ENCODE measurements at places on chromosomes 1 and 21. TPM values are rescaled to one million over a fixed set of nuclear protein-coding genes. Genes with fewer than 3 reads are reported as not detected.

GRCh38 chr1:202012544-202013478 lies 2.4 kb downstream of the ELF3 start:
- no peak for DNase-seq
- H3K27ac ChIP-seq, result no peak overlapping the region
- H3K27me3 ChIP-seq, result no peaks in the 10 kb centered on the region
- no peaks in the 10 kb centered on the region for H3K36me3 ChIP-seq
- no peak overlapping the region for H3K4me3 ChIP-seq

- H3K4me1 ChIP-seq, result peaks cover 16% of the 10 kb centered on the region
- H3K4me3 ChIP-seq, result no peak overlapping the region
- no peak for DNase-seq
- no peak overlapping the region for H3K27ac ChIP-seq
- no peaks in the 10 kb centered on the region for H3K36me3 ChIP-seq
- no peaks in the 10 kb centered on the region for H3K27me3 ChIP-seq
Observed at GRCh38 chr1:226764533-226764932, 25.5 kb upstream of the ITPKB start.

DNA sequence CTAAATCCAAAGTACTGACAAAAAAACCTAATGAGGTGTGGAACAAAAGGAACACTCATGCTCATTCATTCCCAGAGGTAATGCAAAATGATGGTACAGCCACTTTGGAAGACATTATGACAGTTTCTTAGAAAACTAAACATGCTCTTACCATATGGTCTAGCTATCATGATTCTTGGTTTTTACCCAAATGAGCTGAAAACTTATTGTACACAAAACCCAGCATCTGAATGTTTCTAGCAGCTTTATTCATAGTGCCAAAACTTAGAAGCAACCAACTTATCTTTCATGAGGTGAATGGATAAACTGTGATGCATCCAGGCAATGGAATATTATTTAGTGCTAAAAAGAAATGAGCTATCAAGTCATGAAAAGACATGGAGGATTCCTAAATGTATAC lies 318.4 kb upstream of the OLFM3 start:
- no peaks in the 10 kb centered on the region for H3K27me3 ChIP-seq

DNA sequence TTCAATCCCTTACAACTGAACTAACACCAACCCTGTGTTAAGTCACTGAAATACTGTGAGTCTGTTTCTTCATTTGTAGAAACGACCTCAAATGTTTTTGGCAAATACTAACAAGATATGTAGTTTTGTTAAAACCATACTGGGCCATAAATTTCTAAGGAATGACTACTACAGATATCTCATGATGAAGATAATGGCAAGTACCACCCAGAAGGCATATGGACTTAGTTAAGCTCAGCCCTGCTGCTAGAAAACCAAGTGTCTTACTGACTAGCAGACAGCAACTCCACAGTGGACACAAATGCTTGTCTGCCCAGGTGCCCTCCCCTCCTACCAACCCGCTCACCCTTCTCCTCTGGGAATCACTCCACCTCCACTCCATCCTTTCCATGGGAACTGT lies 44.5 kb upstream of the BMP8B start:
- H3K36me3 ChIP-seq, result no peaks in the 10 kb centered on the region
- no peak overlapping the region for H3K27ac ChIP-seq
- H3K27me3 ChIP-seq, result no peaks in the 10 kb centered on the region
- H3K4me1 ChIP-seq, result no peaks in the 10 kb centered on the region
- DNase-seq, result no peak

DNA sequence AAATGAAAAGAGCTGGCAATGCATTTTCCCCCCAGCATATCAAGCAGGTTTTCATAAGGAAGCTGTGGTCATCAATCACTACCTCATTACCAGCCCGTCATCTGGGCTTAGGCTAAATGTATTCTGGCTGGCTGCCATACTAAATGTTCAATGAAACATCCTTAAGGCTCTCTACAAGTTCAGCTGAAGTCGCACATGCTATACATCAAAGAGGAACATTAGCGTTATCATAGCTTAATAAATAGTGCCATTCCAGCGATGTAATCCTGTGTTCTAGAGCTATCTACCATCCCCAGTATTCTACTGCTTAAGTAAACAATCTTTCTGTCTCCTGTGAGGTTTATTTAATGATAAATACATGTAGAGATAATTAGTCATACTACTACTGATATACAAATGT lies 288.8 kb downstream of the DPYD start:
- no peaks in the 10 kb centered on the region for H3K4me1 ChIP-seq
- no peak overlapping the region for H3K4me3 ChIP-seq
- H3K36me3 ChIP-seq, result no peaks in the 10 kb centered on the region
- no peak for DNase-seq
- no peak overlapping the region for H3K27ac ChIP-seq
- H3K27me3 ChIP-seq, result no peaks in the 10 kb centered on the region

GRCh38 chr1:214761030-214761429 lies 158.0 kb downstream of the CENPF start:
- H3K27me3 ChIP-seq, result no peaks in the 10 kb centered on the region
- H3K4me1 ChIP-seq, result no peaks in the 10 kb centered on the region
- no peaks in the 10 kb centered on the region for H3K36me3 ChIP-seq
- H3K27ac ChIP-seq, result no peak overlapping the region
- no peak overlapping the region for H3K4me3 ChIP-seq
- DNase-seq, result no peak

- no peak for DNase-seq
- peaks cover 30% of the 10 kb centered on the region for H3K4me1 ChIP-seq
- H3K27me3 ChIP-seq, result no peaks in the 10 kb centered on the region
- no peak overlapping the region for H3K27ac ChIP-seq
- H3K4me3 ChIP-seq, result no peak overlapping the region
Observed at GRCh38 chr1:173473599-173474011, 3.5 kb upstream of the PRDX6 start.

- no peaks in the 10 kb centered on the region for H3K36me3 ChIP-seq
- no peak overlapping the region for H3K4me3 ChIP-seq
- no peak for DNase-seq
Observed at GRCh38 chr1:208921259-208921658, 662.3 kb upstream of the CAMK1G start.

GRCh38 chr1:109931189-109931731 lies 20.6 kb downstream of the CSF1 start:
- no peak overlapping the region for H3K4me3 ChIP-seq
- no peak for DNase-seq
- no peaks in the 10 kb centered on the region for H3K36me3 ChIP-seq
- H3K27me3 ChIP-seq, result no peaks in the 10 kb centered on the region
- H3K4me1 ChIP-seq, result no peaks in the 10 kb centered on the region

- no peaks in the 10 kb centered on the region for H3K4me1 ChIP-seq
- H3K27me3 ChIP-seq, result no peaks in the 10 kb centered on the region
- no peak overlapping the region for H3K4me3 ChIP-seq
- no peak overlapping the region for H3K27ac ChIP-seq
- DNase-seq, result no peak
- no peaks in the 10 kb centered on the region for H3K36me3 ChIP-seq
Observed at GRCh38 chr1:47914952-47915676, 82.1 kb downstream of the TRABD2B start.

The ABCA4 gene
- total RNA-seq, result not detected

The PLEKHG5 gene
- 2.6 TPM for total RNA-seq

The CA6 gene
- 1.2 TPM for total RNA-seq

The S100A7A gene
- total RNA-seq, result not detected

The LSM10 gene
- total RNA-seq, result 81.4 TPM

The GJA5 gene
- total RNA-seq, result not detected

Data from CD8-positive, alpha-beta memory T cell (primary cell).